ENCODE measurements at places on chromosomes 2 and 18.

DNA sequence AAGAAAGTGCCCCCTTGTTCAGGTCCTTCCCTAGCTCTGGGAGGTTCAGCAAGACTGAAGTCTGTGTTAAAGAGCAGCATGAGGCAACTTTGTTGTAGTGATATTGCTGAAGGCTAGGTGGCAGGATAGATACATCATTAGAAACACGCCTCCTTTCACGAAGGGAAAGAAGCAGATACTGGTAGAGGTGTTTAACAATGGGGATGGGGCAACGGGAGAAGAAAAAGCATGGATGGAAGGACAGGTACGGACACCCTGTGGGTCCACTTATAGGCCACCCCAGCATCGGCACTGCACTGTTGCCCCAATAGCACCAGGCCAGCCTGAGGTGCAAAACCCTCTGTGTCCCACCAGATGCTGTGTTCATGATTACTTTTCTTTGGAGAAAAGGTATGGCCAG, 3.5 kb upstream of the IGFBP5 start:
- DNase-seq = no peak

GRCh38 chr18:67001052-67001451, 397.2 kb upstream of the CDH19 start:
- DNase-seq = no peak

GRCh38 chr2:215684448-215685237, 248.8 kb upstream of the FN1 start:
- DNase-seq = no peak

GRCh38 chr2:222941510-222942032, 80.7 kb downstream of the ACSL3 start:
- DNase-seq = no peak
